NT2/D1 (cell line): ENCODE measurements at places on chromosomes 16 and 17.
A peak's percentile ranks its signal among the peaks of the same experiment; 100 is the strongest.

GRCh38 chr17:44345454-44346026 lies 438 bp downstream of the GRN start:
- DNase-seq = peak; percentile 67

DNA sequence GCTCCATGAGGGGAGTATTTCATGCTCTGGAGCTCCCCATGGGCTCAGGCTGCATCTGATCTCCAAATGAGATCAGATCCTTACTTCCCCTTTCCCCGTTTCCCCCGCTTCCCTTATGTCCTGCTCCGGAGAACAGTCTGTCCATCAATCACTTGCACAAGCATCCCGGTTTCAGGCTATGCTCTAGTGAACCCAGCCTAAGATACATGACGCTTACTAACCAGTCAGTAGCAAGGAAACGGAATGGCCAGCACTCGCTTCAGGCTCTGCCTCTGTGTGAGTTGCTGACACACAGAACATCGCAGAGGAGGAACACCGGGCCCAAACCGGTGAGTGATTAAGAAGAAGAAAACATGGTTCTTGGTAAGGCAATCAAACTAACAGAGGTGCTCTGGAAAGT lies 9.4 kb upstream of the ATP5MC1 start:
- no peak for DNase-seq

DNA sequence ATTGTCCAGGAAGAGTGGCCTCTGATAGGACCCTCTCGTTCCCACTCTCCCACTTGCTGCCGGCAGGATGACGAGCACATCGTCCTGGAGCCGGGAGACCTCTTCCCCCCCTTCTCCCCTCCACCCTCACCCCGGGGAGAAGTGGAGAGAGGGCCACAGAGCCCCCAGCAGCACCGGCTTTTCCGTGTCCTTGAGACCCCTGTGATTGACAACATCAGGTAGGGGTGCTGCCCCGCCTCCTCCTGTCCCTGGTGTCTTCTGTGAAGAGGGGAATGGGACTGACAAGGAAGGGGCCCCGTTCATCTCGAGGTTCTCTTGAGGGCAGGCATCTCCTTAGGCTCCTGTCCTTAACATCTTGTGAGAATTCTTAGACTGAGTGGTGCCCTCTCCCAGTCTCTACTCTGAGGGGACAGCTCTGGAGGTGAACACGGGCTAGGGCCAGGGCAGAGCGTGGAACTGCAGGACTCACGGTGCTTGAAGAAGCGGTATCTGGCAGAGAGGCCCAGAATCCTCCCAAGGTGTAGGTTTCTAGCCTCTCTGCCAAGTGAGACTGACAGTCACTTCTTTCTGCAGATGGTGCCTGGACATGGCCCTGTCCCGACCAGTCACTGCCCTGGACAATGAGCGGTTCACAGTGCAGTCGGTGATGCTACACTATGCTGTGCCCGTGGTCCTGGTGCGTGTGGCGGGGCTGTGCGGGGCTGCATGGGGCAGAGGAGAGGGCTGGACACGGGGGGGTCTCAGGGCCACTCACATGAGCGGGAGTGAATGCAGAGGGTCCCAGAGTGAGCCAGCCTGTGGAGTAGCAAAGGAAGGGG lies 26.4 kb downstream of the CASKIN2 start:
- DNase-seq = no peak

DNA sequence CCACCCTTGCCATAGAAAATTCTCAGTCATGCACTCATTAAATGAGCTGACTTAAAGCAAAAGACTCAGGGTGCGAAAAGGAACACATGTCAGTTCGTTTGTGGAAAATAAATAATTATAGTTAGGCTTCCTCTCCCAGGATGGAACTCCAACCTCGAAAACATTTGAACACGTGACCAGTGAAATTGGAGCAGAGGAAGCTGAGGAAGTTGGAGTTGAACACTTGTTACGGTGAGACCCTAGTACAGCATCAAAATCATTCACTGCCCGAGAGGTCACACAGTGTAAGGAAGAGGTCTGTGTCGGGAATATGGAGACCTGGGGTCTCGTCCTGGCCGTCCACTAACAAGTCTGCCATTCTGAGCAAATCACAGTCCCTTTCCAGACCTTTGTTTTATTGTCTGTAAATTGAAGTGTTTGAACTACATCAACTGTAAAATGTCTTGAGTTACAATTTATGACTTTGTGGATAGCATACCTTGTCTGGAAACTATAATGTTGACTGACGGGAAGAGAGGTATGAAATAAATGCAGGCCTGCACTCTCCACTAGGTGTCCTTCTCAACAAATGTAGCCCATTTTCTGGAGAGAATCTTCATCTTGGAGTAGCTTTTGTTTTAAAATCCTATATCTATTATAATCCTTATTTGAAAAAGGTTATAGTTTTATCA lies 7.7 kb downstream of the PSMD7 start:
- DNase-seq = no peak

GRCh38 chr16:57486858-57487834 lies 853 bp upstream of the DOK4 start:
- DNase-seq = no peak

DNA sequence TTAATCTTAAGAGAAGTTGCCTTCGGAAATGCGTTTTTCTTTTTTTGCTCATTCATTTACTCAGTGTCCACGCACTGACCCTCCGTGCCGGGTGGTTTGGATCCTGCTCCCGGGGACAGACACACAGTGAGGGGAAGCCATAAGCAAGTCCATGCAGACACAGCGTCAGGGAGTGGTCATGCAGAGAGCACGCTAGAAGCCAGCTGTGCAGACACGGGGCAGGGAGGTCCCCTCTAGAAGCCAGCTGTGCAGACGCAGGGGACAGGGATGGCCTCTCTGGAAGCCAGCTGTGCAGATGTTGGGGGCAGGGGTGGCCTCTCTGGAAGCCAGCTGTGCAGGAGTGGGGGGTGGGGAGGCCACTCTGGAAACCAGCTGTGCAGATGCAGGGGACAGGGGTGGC lies 4.8 kb downstream of the GAA start:
- DNase-seq = no peak

DNA sequence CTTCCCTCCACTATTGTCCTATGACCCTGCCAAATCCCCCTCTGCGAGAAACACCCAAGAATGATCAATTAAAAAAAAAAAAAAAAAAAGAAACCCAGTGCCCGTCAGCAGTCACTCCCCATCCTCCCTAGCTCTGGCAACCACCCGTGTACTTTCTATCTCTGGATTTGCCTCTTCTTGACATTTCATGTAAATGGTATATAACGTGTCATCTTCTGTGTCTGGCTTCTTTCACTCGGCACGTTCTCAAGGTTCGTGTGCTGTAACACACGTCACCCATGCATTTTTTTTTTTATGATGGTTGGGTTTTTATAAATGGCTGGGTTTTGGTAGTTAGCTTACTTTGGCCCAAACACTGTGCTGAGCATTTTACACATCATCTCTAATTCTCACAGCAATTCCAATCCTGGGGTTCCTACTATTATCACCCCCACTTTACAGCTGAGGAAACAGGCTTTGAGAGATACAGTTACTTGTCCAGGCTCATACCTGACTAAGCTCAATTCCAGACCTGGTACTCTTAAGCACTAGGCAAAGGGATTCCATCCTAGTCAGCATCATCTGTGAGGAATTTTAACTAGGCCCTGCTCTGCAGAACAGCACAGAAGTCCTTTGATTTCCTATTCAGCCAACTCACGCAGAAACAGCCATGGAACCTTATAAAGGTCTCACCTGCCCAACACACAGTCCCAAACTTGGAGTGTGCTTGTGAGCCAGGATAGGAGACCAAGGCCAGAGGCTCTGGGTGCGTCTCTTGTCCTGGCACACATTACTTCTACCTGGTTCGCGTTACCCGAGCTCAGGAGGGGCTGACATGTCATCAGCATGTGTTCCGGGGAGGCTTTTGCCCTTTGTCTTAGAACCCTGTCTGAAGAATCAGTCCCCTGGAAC lies 11.7 kb downstream of the NDUFAB1 start:
- DNase-seq = no peak

DNA sequence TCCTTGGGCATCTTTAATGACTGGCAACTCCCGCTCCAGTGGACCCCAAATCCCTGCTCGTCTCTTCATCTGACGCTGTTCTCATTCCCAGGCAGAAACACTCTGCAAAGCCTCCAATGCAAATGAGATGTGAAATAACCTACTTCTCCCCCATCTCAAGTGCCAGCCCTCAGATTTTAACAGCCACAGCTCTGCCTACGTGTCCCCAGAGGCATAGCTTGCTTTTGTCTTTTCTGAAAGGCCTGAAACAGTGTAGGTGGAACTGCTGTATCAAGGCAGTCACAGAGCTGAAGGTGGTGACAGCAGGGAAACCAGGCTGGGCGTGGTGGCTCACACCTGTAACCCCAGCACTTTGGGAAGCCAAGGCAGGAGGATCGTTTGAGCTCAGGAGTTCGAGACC lies 14.7 kb downstream of the RPH3AL start:
- no peak for DNase-seq

GRCh38 chr17:44359006-44359405 lies 4.6 kb downstream of the FAM171A2 start:
- DNase-seq = no peak

DNA sequence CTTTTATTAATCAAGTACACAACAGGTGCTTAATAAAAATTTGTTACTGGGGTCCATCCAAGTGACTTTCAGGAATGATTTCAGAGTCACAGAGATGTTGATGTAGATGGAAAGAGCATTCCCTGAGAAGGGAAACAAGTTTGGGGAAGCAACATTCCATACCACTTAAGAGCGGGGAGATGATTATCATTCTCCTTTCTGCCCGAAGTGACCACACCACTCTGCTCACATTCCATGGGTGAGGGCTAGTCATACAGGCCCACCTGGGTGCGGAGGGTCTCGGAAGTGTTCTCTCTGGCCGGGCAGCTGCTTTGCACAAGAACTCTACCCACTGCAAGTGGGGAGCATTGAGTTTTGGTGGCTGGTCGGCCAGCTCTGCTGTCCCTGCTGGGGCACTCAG lies 231.4 kb downstream of the SNX29 start:
- DNase-seq = no peak

- no peak for DNase-seq
Measured at GRCh38 chr17:44197980-44198720, 1.5 kb downstream of the ATXN7L3 start.

DNA sequence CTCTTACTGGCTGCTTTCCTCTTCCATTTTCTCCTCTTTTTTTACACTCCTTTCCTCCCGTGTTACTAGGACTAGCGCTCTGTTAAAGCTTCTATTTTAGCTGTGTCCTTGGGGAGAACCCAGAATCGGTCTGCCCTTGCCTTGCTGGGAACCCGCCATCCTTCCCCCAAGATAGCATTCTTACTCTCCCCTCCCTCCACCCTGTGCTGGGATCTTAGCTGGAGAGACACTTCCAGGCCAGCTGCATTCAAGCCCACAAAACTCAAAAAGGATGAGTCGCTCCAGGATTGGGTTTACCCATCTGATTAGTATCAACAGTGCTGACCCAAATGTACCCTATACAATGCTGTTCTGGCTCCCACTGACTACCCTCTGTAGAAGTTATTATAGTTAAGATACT lies 200.5 kb upstream of the ASIC2 start:
- DNase-seq = no peak

DNA sequence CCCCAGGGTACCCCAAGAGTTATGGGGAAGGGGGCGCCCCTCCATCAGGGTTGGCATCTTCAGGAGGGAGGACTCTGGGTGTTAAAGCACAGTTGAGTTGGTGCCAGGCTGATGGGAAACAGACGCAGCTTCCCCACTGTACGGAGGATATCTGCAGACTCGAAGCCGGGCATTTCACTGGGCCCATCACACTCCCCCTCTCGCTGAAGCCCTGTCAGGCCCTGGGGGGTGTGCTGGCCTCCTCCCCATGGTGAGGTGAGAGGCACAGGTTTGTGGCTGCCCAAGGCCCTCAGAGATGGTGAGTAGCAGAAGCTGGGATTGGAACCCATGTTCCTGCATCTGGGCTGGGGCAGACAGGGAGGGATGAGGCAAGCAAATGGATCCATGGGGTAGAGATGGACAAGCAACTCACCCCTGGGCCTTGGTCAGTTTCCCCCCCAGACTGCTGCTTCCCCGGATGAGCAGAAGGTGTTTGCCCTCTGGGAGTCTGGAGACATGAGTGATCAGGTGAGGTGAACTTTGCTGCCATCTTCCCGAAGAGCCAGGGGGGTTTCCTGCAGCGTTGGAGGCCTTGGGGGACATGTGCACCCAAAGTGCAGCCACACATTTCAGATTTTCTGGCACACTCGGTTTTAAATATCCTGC lies 31.0 kb downstream of the POLR3E start:
- no peak for DNase-seq

- peak; percentile 70 for DNase-seq
Measured at GRCh38 chr17:28854457-28855335, at the start of gene ERAL1. ERAL1 (plus strand) TSS chr17:28855016; CDS start chr17:28855035, 19 bp downstream.

GRCh38 chr16:87107201-87107600 lies 210.0 kb downstream of the C16orf95 start:
- no peak for DNase-seq

DNA sequence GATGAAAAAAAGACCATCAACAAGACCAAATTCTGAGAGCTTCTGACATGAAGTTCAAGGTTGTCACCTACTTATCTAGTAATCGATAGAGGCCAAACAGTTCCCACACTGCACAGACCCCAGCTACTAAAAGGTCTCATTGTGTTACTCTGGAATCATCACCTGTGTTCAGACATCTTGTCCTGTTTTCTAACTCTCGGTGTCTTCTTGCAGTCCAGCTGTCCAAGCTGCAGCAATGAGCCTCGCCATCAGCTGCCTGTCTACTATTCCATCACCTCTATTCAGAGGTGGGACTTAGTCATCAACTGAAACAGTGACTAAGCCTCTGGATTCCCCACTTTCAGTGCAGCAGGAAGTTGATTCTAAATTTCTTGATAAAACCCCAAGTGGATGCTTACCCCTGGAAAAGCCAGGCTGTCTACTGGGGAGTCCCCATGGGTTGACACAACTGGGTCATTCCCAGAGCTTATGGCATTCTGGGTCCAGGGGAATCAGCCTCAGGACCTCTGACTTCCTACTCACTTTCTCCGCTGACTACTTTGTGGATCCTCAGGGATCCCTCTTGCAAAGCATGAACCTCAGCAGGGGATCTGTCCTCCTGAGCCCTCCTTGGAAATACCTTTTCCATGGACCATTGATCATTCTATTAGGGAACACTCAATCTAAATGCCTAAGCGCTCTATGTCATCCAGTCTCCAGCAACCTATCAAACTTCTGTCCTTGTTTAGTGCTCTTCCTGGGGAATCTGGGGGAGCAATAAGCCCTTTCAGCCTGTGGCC lies 46.5 kb downstream of the HNF1B start:
- DNase-seq = no peak

- DNase-seq = no peak
Measured at GRCh38 chr17:6085812-6086211, 15.6 kb downstream of the WSCD1 start.

GRCh38 chr17:1120596-1121441 lies 59.0 kb downstream of the ABR start:
- no peak for DNase-seq

- no peak for DNase-seq
Measured at GRCh38 chr17:62791767-62792446, 16.2 kb downstream of the MARCHF10 start.

DNA sequence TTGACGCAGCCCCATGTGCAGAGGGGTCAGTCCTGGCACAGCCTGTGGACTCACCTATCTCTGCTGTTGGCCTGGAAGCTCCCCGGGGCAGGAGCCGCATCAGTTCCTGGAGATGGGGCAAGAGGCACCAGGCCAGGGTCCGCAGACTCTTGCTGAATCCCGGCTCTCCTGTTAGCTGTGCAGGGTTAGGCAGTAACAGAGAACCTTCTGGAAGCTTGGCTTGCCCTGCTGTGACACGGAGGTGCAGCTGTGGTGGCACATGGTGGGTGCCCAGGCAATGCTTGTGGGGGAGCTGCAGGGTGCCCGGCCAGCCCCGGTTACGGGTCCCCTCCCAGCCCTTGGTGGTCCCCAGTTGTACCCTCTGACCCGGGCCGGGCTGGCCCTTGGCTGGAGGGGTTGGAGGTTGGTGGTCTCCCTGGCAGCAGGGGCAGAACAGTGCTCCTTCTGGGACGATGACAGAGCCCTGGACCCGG lies 26.0 kb upstream of the ZNF469 start:
- no peak for DNase-seq
